CD4-positive, alpha-beta T cell treated with Interleukin-15 for 1 hour (primary cell): ENCODE measurements at places on chromosomes 3 and 15.

DNA sequence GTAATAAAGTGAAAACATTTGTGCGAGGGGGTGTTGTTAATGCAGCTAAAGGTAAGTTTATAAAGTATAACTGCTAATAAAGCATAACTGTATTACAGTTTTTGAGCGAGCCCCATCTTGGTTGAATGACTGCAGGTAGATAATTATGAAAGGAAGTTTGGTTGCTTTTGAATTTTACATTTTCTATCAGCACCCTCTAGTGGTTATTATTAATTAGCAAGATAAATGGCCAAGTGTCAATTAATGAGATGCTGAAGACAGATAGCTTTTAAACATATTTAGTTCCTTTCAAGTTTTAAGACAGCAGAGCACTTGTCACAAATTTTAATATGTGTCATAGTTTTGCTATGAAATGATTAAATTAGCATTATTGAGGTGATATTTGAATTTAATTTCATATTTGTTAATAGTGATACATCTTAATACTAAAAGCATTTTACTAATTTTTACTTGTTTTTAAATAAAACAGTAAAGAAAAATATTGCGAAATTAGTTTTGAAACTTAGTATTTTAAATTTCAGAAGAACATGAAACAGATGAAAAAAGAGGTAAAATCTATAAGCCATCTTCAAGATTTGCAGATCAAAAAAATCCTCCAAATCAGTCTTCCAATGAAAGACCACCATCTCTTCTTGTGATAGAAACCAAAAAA lies 15.1 kb downstream of the U2SURP start:
- no peak for DNase-seq

DNA sequence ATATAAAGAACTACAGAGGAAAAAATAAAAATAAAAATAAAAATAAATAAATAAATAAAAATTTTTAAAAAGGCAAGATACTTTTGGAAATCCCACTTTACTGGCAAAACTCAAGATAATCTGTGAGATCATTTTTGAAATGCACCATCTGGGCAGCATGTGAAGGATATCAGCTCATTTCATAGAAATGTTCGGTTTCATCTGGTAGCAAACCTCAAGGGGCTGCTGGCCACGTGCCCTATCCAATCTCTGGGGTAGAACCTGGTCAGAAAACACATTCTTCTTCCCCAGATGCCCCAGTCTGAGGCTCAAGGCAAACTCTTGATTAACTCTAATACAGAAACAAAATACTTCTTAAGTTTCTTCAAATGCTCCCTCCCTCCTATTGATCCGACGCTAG lies 166.0 kb downstream of the FMN1 start:
- DNase-seq, result no peak

GRCh38 chr15:83323296-83323711 lies 38.8 kb upstream of the BNC1 start:
- DNase-seq, result no peak

GRCh38 chr3:192237992-192238608 lies 489.2 kb downstream of the FGF12 start:
- no peak for DNase-seq

GRCh38 chr15:49741712-49742111 lies 120.9 kb downstream of the DTWD1 start:
- no peak for DNase-seq

- no peak for DNase-seq
Observed at GRCh38 chr3:56323986-56324420, 144.3 kb downstream of the ERC2 start.

DNA sequence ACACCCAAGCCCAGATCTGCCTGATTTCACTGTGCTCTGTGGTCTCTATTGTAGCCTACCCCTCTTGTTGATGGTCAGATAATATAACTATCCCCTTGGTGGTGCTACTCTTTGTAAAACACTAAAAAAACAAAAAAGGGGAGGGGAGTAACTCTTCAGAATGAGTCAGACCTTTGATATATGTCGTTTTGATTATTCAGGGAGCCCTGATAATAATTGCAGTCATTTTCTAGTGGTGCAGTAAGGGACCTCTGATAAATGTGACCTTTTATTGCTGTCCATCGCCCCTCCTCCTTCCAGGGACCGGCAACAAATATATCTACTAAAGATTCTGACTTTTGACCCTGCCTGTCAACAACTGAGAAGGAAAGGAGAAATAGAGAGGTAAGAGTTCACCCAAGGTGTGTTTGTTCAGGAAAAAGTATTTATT lies 45.1 kb upstream of the MAGI1 start:
- DNase-seq, result no peak

DNA sequence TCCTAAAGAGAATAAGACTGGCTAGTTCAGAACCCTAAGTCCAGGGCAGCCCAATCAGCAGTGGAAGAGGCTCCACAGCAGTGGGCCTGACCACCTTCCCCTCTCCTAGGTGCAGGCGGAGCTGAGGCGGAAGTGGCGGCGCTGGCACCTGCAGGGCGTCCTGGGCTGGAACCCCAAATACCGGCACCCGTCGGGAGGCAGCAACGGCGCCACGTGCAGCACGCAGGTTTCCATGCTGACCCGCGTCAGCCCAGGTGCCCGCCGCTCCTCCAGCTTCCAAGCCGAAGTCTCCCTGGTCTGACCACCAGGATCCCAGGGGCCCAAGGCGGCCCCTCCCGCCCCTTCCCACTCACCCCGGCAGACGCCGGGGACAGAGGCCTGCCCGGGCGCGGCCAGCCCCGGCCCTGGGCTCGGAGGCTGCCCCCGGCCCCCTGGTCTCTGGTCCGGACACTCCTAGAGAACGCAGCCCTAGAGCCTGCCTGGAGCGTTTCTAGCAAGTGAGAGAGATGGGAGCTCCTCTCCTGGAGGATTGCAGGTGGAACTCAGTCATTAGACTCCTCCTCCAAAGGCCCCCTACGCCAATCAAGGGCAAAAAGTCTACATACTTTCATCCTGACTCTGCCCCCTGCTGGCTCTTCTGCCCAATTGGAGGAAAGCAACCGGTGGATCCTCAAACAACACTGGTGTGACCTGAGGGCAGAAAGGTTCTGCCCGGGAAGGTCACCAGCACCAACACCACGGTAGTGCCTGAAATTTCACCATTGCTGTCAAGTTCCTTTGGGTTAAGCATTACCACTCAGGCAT lies 33.7 kb downstream of the VIPR1 start:
- DNase-seq, result peak; percentile 43

DNA sequence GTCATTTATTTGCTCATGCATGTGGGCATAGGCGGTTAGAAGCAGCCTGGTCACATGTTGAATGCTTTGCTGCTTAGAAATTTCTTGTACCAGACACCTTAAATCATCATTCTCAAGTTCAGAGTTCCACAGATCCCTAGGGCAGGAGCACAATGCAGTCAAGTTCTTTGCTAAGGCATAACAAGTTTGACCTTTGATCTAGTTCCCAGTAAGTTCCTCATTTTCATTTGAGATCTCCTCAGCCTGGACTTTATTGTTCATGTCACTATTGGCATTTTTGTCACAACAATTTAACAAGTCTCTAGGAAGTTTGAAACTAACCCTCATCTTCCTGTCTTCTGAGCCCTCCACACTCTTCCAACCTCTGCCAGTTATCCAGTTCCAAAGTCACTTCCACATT lies 22.8 kb downstream of the HGD start:
- no peak for DNase-seq

DNA sequence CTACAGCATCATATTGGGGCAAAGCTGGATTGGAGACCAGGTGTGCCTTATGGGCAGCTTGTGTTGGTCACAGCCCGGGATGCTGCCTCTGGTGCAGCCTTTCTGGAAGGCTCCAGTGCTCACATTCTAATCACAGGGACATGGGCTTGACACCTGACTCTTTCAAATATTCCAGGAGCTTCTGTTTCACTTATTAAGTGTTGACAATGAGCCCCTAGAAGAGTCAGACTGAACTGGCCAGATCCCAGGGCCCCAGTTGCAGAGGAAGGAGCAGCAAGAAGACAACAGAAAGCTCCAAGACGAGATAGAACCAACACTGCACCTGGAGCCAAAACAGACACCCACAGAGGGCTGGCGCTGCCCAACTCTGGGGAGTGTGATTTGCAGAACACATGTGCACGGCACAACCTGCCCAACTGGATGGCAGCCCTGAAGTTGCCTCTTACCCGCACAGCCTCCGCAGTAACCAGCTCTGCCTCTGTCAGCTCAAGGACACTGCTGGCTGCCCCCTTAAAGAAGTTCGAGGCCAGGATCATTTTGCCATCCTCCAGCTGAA lies 30.3 kb downstream of the ALDH1L1 start:
- no peak for DNase-seq
